CD4-positive, alpha-beta T cell treated with Interleukin-6 for 4 hours (primary cell): ENCODE measurements at places on chromosomes 2 and 18.

DNA sequence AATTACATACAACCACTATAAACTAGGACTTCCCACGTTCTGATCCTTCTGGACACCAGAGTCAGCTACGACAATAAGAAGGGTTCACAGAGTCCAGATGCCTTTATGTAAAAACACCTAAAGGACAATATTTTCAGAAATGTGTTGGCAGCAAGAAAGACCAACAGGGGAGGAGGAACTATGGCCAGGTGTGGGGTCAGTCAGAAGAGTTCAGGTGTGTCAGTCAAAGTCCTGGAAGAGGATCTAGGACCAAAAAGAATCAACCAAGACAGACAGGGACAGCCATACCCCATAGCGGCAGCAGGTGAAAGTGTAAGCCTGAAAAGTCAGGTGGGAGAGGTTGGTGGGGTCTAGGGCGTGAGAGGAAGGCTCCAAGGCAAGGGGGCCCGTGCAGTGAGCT, 38.0 kb upstream of the YPEL5 start:
- no peak for DNase-seq

GRCh38 chr2:191638079-191638801, 39.7 kb upstream of the NABP1 start:
- DNase-seq = peak; percentile 13

DNA sequence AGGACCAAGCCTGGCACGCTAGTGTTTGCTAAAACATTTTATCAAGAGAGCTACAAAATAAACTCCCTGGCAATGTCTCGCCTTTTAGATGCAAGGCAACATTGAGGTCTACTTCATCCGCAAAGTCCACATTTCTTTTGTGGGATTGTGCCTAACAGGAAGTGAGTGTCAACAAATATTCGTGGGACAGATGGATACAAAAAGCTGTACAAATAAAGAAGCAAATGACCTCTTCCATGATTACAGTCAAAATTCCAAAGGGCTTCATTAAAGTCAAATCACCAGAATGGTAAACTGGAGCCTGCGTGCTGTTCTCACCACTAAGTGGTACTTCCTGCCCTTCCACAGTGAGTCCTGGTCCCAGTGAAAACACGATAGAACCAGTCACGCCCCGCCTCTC, 40.4 kb downstream of the L3MBTL4 start:
- no peak for DNase-seq

GRCh38 chr18:40939656-40940515, 1015.1 kb upstream of the PIK3C3 start:
- no peak for DNase-seq

GRCh38 chr2:27095745-27096651, 9.4 kb downstream of the KHK start:
- peak; percentile 61 for DNase-seq
